ENCODE measurements at places on chromosomes 7 and 10.

DNA sequence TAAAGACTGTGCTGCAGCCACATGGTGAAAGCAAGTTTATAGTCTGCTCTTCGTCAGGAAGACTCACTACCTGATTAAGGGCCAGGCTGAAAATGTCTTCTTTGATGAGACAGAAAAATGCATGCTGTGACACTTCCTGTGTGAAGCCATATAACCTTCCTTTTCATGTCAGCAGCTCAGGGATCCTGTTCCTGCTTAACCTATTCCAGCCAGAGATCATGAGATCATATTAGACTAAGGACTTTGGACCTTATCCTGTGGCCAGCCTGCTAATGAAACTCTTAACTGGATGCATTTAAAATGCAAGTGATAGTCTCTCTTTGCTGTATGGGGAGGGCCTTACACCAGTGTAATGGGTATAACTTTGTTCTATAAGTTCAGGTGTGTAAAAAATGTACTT, 165.2 kb downstream of the PTEN start:
- H3K4me1 ChIP-seq = peaks cover 27% of the 10 kb centered on the region
- no peaks in the 10 kb centered on the region for H3K36me3 ChIP-seq
- H3K4me3 ChIP-seq = no peak overlapping the region
- no peaks in the 10 kb centered on the region for H3K27me3 ChIP-seq
- DNase-seq = no peak

DNA sequence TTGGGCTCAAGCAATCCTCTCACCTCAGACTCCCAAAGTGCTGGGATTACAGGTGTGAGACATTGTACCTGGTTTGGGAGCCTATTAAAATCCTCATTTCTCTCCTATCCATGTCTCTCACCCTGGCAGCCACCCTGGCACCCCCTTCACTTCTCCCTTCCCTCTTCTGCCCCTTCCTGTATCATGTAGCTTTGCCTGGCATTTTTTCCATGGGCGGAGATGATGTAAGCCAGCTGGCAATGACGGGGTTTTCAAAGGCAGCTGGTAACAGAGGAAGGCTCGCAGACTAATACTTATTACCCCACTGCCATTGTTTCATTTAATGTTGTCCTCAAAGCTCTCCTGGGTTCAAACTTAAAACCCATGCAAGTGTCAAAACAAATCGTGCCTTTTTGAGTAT, 61.9 kb downstream of the RGS10 start:
- no peak overlapping the region for H3K4me3 ChIP-seq
- no peak for DNase-seq
- no peaks in the 10 kb centered on the region for H3K27me3 ChIP-seq

GRCh38 chr10:77863446-77863845, 63.1 kb downstream of the DLG5 start:
- no peaks in the 10 kb centered on the region for H3K4me1 ChIP-seq
- H3K36me3 ChIP-seq = no peaks in the 10 kb centered on the region

DNA sequence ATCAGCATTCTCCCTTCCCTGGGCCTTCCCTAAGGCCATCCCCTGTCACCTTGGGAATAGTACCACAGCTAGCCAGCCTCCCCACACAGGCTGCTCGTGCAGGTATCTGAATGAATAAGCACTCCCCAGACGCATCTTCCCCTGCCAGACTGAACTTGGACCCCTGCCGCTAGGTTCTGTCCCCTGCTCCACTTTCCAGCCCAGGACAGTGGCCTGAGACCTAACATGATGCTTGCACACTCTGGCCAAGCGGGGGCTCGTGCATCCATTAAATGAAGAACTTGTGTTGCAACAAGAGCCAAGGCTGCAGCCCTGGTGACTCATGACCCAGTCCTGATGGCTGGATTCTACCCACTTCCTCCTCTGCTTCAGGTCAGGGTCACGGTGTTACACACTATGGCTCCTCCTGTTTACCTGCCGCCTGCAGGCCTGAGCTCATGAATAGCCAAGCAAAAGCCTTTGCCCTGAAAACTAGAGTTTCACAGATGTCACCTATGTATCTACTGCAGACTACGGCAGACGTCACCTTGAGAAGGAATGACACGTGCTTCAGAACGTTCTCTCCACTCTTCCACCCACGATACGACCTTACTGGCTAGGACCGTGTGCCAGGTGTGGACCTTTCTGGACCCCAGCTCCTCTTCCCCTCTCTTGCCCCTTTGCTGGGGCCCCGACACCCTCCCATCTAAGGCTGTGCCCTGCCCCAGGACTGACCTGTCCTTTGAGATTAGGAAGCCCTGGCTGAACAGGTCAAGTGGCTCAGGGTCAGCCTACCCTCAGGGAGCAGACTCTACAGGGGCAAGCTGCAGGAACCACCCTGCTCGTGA, 6.5 kb downstream of the ASB13 start:
- peaks cover 2% of the 10 kb centered on the region for H3K27me3 ChIP-seq
- no peak overlapping the region for H3K4me3 ChIP-seq
- no peak overlapping the region for H3K27ac ChIP-seq
- H3K36me3 ChIP-seq = no peaks in the 10 kb centered on the region

GRCh38 chr10:329361-330099, 194.3 kb downstream of the ZMYND11 start:
- H3K27me3 ChIP-seq = peaks cover 2% of the 10 kb centered on the region
- no peak overlapping the region for H3K27ac ChIP-seq
- H3K36me3 ChIP-seq = no peaks in the 10 kb centered on the region
- no peak for DNase-seq

GRCh38 chr10:7593063-7593462, 73.7 kb downstream of the ITIH5 start:
- no peak overlapping the region for H3K27ac ChIP-seq
- H3K4me3 ChIP-seq = no peak overlapping the region
- no peak for DNase-seq
- peaks cover 6% of the 10 kb centered on the region for H3K27me3 ChIP-seq

- H3K4me1 ChIP-seq = peaks cover 2% of the 10 kb centered on the region
- H3K36me3 ChIP-seq = no peaks in the 10 kb centered on the region
- H3K27ac ChIP-seq = no peak overlapping the region
- H3K27me3 ChIP-seq = peaks cover 2% of the 10 kb centered on the region
Measured at GRCh38 chr10:26939290-26939961, 78.7 kb upstream of the ABI1 start.

DNA sequence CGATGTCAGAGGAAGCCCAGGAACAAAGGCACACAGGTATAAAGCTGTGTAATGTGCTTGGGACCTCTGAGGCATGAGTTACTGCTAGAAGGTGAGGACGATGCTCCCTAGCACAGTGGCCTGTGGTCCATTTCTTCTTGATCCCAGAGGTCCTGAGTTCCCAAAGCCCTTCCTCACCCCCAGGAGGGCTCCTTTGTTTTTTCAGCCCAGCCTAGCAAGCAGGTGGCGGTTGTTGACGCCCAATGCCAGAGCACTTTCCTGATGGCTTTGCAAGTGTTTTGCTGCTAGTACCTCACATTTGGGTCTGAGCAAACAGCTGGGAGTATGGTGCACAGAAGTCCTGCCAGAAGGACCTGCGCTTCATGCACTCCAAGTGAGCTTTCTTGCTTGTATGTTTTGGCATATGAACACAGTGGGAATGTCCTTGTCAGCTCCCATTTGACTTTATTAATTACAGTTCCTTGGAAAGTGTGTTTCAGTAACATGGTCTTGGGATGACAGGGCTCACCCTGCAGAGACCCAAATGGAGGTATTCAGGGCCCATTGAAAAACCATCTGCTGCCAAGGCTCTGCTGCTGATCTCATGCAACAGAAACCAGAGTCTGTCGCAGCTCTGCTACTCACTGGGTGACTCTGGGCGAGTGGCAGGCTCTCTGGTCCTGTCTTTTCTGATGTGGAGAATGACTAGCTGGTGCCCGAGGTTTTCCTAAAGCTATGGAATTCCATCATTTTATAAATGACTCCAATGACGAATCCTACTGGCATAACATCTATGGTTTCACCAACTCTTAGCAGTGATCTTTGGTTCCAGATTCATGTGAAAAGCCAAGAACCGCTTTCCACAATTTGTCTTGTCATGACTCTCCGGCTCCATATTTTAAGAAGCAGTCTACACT, 134.9 kb downstream of the ARID5B start:
- no peaks in the 10 kb centered on the region for H3K27me3 ChIP-seq
- H3K36me3 ChIP-seq = peaks cover 32% of the 10 kb centered on the region
- H3K27ac ChIP-seq = peak overlapping the region; percentile 77

- H3K36me3 ChIP-seq = no peaks in the 10 kb centered on the region
- peaks cover 8% of the 10 kb centered on the region for H3K4me1 ChIP-seq
- DNase-seq = no peak
- no peak within 1 kb of the TSS for H3K27ac ChIP-seq
Measured at GRCh38 chr7:45573661-45574415, at the start of gene ADCY1. Gene ADCY1 (plus strand): TSS chr7:45574368. CDS start chr7:45574544, 176 bp downstream.

GRCh38 chr10:59754951-59755350, 1.7 kb upstream of the MRLN start:
- H3K36me3 ChIP-seq = no peaks in the 10 kb centered on the region
- no peaks in the 10 kb centered on the region for H3K4me1 ChIP-seq
- H3K27ac ChIP-seq = no peak overlapping the region
- peaks cover 2% of the 10 kb centered on the region for H3K27me3 ChIP-seq

Data from activated B cell treated with CpG ODN at 0.5 μM for 24 hours (primary cell).